ENCODE measurements at places on chromosomes 6 and 20.

- H3K4me1 ChIP-seq: peaks cover 8% of the 10 kb centered on the region
- H3K36me3 ChIP-seq: peaks cover 8% of the 10 kb centered on the region
- H3K27me3 ChIP-seq: no peaks in the 10 kb centered on the region
- no peak overlapping the region for H3K27ac ChIP-seq
- H3K4me3 ChIP-seq: no peak overlapping the region
Measured at GRCh38 chr20:4006640-4007039, 8.7 kb downstream of the RNF24 start.

GRCh38 chr6:108174371-108175175 is 8.8 kb downstream of the NR2E1 start:
- H3K27me3 ChIP-seq: peaks cover 85% of the 10 kb centered on the region
- H3K27ac ChIP-seq: no peak overlapping the region
- no peak overlapping the region for H3K4me3 ChIP-seq
- H3K36me3 ChIP-seq: peaks cover 5% of the 10 kb centered on the region
- DNase-seq: peak; percentile 73

DNA sequence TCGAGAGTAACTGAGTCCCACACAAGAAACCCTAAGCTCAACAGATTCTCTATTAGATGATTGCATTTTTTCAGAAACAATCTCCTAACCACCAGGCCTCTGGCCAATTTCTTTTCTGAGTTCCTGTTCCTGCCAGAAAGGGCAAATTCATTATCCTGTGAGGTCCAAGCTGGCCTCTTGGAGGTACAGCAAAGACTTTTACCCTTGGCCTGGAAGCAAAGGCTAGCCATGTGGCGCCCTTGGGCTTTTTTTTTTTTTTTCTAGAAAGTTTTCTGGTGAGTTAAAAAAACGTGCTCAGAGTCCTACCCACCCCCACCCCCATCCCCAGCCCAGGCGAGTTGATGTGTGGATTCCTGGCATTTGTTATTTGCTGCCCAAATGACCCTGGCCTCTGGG is 59.0 kb upstream of the EEF1A1 start:
- DNase-seq: no peak
- peak overlapping the region; percentile 89 for H3K27ac ChIP-seq
- peak overlapping the region; percentile 57 for H3K4me3 ChIP-seq

DNA sequence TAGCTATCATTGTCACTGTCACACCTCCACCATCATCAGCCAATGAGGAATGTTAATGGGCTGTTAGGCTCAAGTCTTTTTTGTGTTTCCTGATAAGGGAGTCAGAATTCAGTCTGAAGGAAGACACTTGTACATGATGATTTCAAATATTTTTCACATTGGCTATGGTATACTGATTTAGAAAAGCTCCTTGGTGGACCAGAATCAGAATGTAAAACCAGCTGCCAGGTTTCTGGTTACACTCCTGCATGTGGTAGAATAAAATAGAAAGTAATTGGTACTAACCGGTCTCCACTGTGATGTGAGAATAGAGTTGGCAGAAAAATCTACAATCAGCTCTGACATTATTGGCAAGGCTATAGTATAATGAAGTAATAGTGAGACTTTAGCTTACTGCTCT is 10.7 kb downstream of the COL9A1 start:
- DNase-seq: no peak
- no peaks in the 10 kb centered on the region for H3K36me3 ChIP-seq
- H3K4me1 ChIP-seq: no peaks in the 10 kb centered on the region

GRCh38 chr20:40197691-40198090 is 491.3 kb downstream of the MAFB start:
- H3K4me3 ChIP-seq: no peak overlapping the region
- H3K27ac ChIP-seq: no peak overlapping the region
- no peak for DNase-seq
- H3K36me3 ChIP-seq: no peaks in the 10 kb centered on the region
- H3K27me3 ChIP-seq: no peaks in the 10 kb centered on the region

All from activated CD8-positive, alpha-beta T cell treated with anti-CD3 and anti-CD28 coated beads, Interleukin-2, amount 10 ng/mL, durations not matched to agents 7 days and 5 days (primary cell).